ENCODE measurements at places on chromosomes 3 and 15. TPM values are rescaled to one million over a fixed set of nuclear protein-coding genes. Genes with fewer than 3 reads are reported as not detected.

The CACNA2D3 gene
- 14.1 TPM for total RNA-seq

The NR1I2 gene
- total RNA-seq = 0.50 TPM

The ALDH1A3 gene
- 18.9 TPM for total RNA-seq

The KCTD6 gene
- 29.7 TPM for total RNA-seq

DNA sequence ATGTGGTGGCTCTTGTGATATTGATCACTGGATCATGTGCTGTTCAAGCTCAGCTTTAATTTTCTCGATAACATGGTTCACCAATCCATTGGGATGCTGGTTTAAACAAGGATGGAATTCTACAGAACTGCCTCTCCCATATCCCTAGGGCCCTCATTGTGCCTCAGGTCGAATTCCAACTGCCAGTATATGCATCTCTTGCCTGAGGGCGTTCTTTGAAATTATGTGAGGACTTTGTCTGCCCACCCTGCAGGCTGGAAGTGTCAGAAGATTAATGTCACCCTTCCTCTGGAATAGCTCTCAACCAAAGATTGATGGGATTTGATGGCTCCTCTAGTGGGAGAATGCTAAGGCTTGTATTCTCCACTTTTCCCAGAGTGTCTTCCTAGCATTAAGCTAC lies 175.6 kb upstream of the GALNT15 start:
- no peak for DNase-seq

DNA sequence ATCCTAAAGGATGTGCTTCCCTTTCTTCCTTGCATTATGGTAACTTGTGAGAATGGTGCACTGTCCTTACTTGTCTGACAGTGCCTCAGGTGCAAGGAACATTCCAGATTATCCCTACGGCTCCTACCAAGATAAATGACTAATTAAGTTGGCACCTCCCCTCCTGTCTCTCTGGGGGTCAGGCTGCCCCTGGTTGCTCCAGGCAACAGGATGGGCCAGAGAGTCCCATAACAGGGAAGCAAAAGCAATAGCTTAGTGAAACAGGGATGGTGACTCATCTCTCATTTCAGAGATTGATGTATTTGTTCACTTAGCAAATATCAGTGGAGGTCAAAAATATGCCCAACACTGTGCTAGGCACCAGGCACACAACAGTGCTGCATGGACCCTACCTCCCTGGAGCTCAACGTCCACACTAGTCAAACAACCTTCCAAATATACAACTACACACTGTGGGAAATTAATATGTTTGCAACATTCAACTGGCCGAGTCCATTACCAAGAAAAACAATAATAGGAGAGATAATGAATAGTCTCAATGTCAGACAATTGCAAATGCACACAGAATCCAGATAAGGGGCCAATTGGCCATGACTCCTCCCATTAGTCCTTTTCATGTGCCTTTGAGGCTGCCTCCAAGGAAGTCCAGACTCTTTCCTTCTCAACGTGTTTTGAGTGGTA lies 249.0 kb downstream of the TLE3 start:
- DNase-seq = peak; percentile 38

- no peak for DNase-seq
Measured at GRCh38 chr15:52020221-52021085, 1.4 kb downstream of the MAPK6 start.

GRCh38 chr3:197372047-197372661 lies 73.7 kb upstream of the DLG1 start:
- DNase-seq = no peak

- DNase-seq = no peak
Measured at GRCh38 chr3:43153216-43154083, 47.6 kb upstream of the POMGNT2 start.

DNA sequence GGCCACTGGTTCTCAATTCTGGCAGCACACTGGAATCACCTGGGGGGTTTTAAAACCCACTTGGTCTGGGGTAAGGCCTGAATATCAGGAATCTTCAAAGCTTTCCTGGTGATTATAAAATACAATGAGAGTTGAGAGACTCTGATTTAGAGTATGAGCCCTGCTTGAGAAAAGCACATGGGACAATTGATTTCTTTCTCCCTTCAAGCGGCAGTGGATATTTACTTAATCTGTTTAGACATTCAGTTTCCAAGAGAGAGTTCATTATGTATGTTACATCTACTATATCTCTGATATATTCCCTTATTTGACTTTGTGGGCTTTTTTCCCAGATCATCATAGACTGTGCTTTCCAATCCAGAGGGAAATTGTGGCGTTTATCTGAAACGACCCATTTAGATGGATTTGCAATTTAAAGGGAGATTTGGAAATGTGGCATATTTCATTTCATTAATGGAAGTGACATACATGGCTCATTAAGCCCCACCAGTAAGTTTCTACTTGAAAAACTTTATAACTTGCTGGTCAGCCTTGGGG lies 171.2 kb upstream of the PFN2 start:
- DNase-seq = no peak

- no peak for DNase-seq
Measured at GRCh38 chr15:66951531-66952320, 113.7 kb upstream of the SMAD3 start.

DNA sequence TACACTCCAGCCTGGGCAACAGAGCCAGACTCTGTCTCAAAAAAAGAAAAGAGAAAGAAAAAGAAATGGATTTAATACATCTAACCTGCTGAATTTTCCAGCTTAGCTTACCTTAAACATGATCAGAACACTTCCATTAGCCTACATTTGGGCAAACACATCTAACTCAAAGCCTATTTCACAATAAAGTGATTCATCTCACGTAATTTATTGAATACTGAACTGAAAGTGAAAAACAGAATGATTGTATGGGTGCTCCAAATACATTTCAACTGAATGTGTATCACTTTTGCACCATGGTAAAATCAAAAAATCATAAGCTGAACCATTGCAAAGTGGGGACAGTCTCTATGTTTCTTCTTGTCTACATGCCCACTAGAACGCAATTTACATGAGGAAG lies 9.0 kb downstream of the PIK3R4 start:
- DNase-seq = no peak
